Endothelial cell of umbilical vein (primary cell): ENCODE measurements at places on chromosomes 12 and 14. TPM values are rescaled to one million over a fixed set of nuclear protein-coding genes. Genes with fewer than 3 reads are reported as not detected.

The AQP5 gene
- total RNA-seq, result 0.67 and 0.95 TPM in 2 replicates

The POTEM gene
- not detected in 2 replicates for total RNA-seq

GRCh38 chr14:91207008-91207407 is 37.5 kb downstream of the GPR68 start:
- H3K27me3 ChIP-seq, result no peaks in the 10 kb centered on the region
- no peak for DNase-seq
- peaks cover 5% of the 10 kb centered on the region for H3K36me3 ChIP-seq
- no peak overlapping the region for H3K4me3 ChIP-seq
- H3K27ac ChIP-seq, result no peak overlapping the region

DNA sequence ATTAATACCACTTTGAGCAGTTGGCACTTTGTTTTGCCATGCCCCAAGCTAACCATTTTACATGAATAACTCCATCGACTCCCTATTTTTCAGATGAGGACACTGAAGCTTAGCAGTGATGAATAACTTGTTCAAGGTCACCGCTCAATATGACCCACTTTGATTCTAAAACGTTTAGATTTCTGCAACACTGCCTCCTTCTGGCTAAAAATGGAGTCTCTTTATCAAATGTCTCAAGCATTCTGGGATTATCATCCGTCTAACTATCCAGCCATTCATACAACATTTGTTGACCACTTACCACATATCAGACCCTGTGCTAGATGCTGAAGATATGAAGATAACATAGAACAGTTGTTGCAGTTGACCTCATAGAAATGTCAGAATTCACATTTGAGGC is 298.0 kb downstream of the PPFIA2 start:
- H3K4me3 ChIP-seq, result no peak overlapping the region
- no peaks in the 10 kb centered on the region for H3K4me1 ChIP-seq
- H3K27ac ChIP-seq, result no peak overlapping the region
- DNase-seq, result no peak
- no peaks in the 10 kb centered on the region for H3K27me3 ChIP-seq

GRCh38 chr14:30757082-30757481 is 117.3 kb upstream of the COCH start:
- no peaks in the 10 kb centered on the region for H3K4me1 ChIP-seq
- no peaks in the 10 kb centered on the region for H3K36me3 ChIP-seq
- H3K27ac ChIP-seq, result no peak overlapping the region
- DNase-seq, result no peak
